Fibroblast of the aortic adventitia (primary cell): ENCODE measurements at places on chromosomes 2 and 18.

- no peak for DNase-seq
Observed at GRCh38 chr2:64666810-64667438, 13.2 kb upstream of the SERTAD2 start.

DNA sequence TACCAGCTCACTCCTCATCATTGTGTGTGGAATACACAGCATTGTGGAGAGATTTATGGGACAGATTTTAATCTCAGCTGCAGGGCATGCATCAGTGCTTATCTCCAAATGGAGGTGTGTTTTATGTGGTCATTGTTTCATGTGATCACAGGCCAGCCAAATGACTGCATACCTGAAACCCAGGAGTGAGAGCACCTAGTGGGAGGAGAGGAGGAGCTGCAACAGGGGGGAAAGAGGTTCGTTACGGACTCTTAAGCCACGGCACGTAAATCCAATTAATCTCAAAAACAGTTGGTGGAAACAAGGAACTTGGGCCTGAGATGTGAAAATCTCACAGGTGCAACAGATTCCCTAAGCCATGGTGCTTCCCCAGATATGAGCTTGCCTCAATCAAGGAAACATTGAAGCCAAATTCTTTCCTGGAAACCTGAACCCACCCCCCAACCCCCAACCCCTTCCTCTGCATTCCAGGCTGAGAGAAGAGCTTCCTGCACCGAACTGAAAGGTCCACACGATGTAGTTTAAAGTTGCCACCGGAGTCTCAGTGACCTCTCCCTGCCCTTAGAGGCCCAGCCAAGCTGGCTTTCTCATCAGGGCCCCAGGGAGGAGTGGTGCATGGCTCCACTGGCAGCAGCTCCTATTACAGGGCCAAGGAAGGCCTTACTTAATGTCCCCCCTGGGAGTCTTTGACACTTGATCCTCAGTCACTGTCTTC, 167.4 kb downstream of the C1D start:
- no peak for DNase-seq

GRCh38 chr2:58419983-58420382, 178.9 kb upstream of the FANCL start:
- DNase-seq: no peak

DNA sequence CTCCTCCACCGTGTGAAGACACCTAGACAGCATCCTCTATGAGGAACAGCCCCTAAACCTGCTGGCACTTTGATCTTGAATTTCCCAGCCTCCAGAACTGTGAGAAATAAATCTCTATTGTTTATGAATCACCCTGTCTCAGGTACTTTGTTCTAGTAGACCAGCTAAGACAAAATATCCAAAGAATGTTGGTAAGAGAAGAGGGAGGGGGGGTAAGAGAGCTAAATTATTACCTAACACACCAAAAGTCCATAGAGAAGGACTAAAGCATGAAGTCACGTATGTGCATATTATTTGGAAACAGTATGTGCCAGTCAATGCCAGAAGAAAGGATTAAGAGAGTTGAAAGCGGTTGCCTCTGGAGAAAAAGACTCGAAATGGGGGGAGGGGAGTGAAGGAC, 211.0 kb downstream of the SP3 start:
- DNase-seq: no peak

GRCh38 chr2:190978389-190979053, 35.5 kb downstream of the STAT1 start:
- peak; percentile 58 for DNase-seq

GRCh38 chr2:218028189-218028495, 25.3 kb upstream of the TNS1 start:
- no peak for DNase-seq

DNA sequence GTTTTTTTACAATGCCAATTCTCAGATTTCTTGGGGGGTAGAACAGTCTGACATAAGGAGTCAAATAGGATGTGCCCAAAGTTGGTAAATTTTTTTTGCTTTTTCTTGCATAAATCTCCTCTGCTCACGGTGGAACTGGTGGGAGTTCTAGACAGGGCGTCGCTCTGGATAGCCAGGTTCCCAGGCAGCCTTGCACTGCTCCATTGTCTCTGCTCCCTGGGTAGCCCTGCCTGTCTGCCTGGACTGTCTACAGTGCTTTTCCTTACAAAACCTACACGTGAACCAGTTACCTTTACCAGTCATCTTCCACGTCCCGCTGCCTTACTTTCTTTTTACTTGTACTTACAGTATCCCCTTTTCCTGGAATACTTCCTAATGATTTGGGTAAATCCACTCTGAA, 117.1 kb downstream of the ZNF407 start:
- no peak for DNase-seq

- DNase-seq: no peak
Observed at GRCh38 chr2:36071698-36072097, 283.9 kb upstream of the CRIM1 start.

GRCh38 chr2:223760838-223761502, 76.4 kb downstream of the AP1S3 start:
- peak; percentile 65 for DNase-seq

DNA sequence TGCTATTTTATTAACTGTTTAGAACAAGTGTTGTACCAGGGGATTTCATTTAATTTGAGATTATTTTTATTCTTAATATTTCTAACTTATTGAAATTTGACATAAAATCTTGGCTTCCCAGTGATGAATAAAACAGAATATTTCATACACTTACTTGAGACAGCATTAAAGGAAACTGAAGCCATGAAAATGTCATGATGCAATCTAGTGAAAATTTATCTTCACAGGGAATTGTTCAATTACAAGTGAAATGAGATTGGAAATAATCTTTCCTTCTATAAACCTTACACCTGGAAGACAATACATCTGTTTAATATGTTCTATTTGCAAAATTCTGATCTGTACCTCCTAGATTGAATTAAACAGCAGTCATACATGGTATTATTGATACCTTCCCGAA, 511.0 kb upstream of the CDH7 start:
- no peak for DNase-seq

GRCh38 chr2:159462201-159462785, 154.1 kb downstream of the BAZ2B start:
- no peak for DNase-seq

GRCh38 chr2:217742841-217743240, 260.0 kb downstream of the TNS1 start:
- no peak for DNase-seq

DNA sequence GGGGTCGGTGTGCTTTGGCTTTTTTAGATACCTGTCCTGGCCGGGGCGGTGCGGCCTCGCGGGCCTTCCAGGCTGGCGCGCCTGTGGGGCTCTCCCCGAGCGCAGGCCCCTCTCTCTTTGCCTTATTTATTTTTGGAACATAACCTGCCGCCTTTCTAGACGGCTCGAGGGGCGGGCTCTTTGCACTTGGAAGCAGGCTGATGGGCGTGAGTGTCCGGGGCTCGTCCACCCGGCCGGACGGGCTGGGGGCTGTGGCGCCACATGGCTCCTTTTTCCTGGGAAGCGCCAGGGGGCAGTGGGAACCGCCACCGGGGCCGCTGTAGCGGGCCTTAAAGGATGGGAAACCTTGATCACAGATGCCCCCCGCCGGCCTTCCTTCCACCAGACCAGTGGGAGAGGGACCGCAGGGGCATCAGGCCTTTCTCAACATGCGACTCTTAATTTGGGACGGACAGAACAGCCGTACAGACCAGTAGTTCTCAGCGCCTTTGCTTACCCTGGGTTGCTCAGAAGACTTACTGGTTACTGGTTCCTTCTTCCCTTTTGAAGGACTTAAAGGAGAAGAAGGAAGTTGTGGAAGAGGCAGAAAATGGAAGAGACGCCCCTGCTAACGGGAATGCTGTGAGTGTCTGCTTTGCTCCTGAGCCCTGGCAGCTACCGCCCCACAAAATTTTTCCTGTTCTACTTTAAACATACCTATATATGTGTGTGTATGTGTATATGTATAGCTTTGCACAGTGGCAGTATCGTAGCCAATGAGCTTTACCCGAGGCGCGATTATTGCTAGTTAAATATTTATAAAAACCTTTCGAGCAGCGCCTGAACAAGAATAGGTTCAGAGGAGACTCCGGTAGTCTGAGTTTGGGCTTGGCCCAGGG, 2.7 kb downstream of the PTMA start:
- no peak for DNase-seq

GRCh38 chr2:217654168-217654567, 348.6 kb downstream of the TNS1 start:
- no peak for DNase-seq

DNA sequence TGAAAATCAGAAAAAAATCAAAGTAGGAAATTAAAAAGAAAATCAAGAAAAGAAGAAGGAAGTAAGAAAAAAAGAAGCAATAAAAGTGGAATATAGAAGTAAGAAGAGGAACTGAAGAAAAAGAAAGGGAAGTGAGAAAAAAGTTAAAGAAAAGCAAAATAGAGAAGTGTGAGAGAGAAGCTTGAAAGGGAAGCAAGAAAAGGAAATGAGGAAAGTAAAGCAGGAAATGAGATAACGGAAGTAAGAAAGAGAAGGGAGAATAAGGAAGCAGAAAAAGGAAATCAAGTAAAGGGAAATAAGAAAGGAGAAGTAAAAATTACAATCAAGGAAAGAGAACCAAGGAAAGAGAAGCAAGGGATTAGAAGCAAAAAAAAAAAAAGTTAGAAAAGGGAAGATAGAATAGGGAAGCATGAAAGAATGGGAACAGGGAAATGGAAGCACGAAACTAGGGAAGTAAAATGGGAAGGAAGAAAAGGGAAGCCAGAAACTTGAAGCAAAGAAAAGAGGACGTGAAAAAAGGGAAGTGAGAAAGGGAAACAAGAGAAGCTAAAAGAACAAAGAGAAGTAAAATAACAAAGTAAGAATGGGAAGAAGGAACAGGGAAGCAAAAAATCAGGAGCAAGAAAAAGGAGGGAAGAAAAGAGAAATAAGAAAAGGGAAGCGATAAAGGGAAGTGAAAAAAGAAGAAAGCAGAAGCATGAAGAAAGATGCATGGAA, 243.3 kb upstream of the NCKAP5 start:
- no peak for DNase-seq

GRCh38 chr18:56067969-56068671, 480.1 kb upstream of the TCF4 start:
- DNase-seq: peak; percentile 60

- DNase-seq: no peak
Observed at GRCh38 chr2:234446404-234447076, 50.3 kb downstream of the ARL4C start.

GRCh38 chr2:24404491-24404921, 44.2 kb upstream of the ITSN2 start:
- peak; percentile 64 for DNase-seq

- DNase-seq: peak; percentile 89
Observed at GRCh38 chr2:190205657-190206056, 114.0 kb downstream of the HIBCH start.

GRCh38 chr2:105778080-105778607, 33.4 kb downstream of the NCK2 start:
- no peak for DNase-seq

DNA sequence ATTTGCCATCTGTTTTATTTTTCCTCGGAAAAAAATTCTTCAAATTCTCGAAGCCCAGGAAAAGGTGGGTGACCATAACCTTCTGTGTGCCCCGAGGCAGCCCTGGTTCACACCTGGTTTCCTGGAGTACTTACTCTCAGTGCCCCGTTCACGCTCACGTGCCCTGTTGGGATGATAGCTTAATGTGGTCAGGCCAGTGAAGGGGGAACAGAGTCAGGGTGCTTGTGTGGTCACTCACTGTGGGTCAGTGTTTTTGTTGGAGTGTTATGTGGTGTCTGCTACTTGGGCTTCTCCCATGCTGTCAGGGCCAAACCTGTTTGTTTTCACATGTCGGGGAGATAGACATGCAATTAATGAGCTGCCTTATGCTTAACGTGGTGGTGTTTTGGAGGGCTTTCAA, 78.1 kb downstream of the MAP4K4 start:
- no peak for DNase-seq

DNA sequence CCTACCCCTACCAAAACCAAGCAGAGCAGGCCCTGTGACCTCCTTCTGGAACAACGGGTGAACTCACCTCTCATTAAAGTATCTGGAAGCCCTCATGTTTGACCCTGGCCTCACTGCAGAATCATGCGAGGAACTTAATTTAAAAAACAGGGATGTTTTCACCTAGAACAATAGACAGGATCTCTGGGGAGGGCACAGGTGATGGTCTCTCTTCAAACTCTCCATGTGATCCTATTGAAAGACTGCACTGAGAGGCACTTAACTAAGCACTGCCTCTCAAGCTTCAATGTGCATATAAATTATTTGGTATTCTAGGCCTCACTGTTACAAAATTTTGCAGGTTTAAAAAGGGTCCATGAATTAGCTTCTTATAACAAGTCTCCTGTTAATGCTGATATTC, 7.5 kb downstream of the ZNF519 start:
- DNase-seq: no peak

GRCh38 chr2:157940024-157940423, 63.9 kb upstream of the ACVR1 start:
- DNase-seq: no peak

- peak; percentile 42 for DNase-seq
Observed at GRCh38 chr18:58337686-58338085, 291.2 kb downstream of the ALPK2 start.
